NCI-H2107 (cell line): ENCODE measurements at places on chromosomes 11 and 22.
A peak's percentile ranks its signal among the peaks of the same experiment; 100 is the strongest.

GRCh38 chr11:35116762-35117640 is 22.0 kb upstream of the CD44 start:
- DNase-seq = no peak

GRCh38 chr11:81174646-81175330 is 1558.9 kb downstream of the FAM181B start:
- no peak for DNase-seq

- DNase-seq = no peak
These were observed 714 bp downstream of the CD59 start for GRCh38 chr11:33735271-33736147.

DNA sequence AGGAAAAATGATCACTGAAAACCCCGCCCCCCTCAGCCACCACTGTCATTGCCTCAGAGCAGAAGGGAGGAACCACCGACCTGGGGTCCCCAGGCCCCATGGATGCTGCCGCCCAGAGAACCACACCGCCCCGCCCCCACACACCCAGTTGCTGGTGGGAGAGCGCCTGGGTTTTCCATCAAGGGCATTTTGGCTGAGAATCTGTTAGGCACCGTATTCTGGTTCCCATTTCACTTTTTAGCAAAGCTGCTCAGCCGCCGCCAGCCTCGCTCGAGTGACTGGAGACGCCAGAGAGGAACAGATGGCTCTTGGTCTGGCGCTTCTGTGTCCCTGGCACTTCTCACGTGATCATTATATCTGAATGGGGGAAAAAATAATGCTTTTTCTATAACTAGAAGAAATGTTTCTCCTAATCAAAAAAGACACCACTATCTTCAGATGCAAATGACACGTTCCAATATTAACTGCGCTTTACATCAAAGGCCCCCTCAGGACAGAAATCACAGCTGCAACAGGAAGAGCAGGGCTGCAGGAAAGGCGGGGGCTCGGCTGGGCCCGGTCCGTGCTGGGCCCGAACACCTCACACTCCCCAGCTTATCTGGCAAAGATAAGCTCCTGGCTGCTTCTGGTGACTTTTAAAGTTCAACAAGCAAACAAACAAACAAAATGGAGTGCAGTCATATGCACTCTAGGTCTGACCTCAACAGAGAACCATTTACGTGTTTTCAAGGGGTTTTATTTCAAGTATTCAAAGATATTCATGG is 149.8 kb downstream of the MPPED1 start:
- no peak for DNase-seq

DNA sequence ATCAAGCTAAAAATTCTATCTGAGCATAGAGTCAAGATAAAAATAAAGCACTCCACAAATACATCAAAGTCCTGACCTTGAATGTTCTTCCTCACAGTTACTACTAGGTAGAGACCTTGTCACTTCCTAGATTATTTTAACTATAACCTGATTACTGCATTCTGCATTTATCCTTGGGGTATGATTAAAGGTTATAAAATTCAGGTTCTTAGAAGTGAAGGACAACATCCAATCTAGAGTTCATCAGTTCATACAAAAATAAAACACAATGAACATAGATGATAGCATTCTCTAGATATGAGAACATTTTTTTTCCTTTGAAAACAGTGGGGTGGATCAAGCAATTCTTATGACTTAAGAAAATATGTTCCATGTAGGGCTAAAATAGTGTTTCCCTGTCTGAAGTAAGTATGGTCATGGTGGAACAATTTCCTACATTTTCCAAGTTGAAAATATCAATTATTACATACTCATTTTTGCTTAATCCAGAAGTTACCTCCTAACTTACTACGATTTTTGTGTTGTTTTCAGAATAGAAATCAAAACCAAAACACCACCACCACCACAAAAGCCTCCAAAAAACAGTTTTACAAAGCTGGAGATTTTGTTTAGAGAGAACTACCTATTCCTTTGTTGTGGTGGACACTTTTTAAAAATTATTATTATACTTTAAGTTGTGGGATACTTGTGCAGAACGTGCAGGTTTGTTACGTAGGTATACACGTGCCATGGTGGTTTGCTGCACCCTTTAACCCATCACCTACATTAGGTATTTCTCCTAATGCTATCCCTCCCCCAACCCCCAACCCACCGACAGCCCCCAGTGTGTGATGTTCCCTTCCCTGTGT is 112.0 kb upstream of the DDI1 start:
- DNase-seq = no peak

DNA sequence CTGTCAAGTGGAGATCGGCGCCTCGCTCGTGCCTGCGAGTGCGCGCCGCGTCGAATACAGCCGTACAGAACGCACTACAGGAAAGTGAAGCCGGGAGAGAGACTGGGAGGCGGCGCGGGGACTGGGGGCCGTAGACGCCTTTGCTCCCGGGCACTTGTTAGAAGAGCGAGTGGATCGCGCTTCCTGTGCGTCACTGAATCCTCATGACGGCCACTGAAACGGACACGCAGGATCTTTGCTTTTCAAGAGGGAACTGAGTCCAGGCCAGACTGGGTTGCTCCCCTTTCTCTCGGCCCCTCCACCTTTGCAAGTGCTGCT is 314 bp downstream of the RIC8A start:
- no peak for DNase-seq

- DNase-seq = no peak
These were observed 206.0 kb upstream of the CHORDC1 start for GRCh38 chr11:90428836-90429235.

DNA sequence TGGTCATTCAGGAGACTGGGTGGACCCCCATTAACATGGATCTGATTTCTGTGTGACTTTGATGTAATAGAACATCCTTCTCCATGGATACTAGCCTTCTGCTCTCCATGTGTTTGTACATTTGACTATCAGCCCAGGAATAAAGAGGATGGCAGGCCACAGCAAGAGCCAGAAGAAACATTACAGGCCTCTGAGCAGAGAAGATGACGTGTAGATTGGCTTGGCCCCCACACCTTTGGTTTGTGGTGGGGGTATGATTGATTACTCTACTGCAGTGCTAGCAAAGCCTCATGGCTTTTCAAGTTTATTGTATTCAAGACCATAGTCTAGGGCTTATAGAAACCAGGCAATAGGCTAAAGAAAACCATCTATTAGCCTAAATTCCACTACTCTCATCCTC is 77.0 kb downstream of the GRAMD1B start:
- DNase-seq = no peak

- no peak for DNase-seq
These were observed 65.8 kb downstream of the MORC2 start for GRCh38 chr22:30902496-30903357.

GRCh38 chr11:47021527-47021818 is 84.9 kb downstream of the CSTPP1 start:
- no peak for DNase-seq

GRCh38 chr22:25555586-25555985 is 8.9 kb upstream of the GRK3 start:
- DNase-seq = no peak

DNA sequence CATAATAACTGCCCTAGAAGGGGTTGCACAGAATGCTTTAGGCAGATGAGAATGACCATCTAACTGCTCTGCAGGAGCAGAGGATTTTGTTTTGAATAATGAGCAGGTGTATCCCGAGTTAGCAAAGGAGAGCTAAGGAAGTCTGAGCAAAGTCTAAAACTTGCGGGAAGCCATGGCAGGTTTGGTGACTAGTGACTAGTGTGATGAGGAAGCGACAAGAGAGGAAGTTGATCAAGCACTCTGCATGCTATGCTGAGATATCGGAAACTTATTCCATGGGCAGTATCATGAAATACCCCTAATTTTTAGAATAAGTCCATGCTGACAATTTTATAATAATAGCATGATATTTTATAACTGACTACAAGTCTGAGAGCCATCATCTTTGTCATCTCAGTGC is 12.9 kb downstream of the OLFML1 start:
- DNase-seq = no peak

GRCh38 chr11:17389211-17389956 is 925 bp upstream of the KCNJ11 start:
- peak; percentile 80 for DNase-seq

DNA sequence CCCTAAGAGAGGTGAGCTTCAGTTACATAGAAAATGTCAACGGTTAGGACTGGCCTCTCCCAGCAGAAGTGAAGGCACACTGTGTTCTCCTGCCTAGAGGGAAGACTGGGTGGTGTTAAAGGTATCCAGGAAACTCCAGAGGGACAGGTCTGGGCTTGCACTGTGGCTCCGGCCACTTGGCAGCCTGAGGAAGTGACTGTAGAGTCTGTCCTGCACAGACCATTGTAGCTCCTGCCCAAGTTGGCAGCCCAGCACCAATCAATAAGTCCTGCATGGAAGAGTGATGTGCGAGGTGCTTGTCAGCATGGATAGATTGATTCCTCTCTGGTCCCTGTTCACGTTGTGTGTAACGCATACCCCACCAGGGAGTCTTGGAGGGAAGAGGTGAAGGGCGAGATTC is 284.8 kb downstream of the TENM4 start:
- DNase-seq = no peak

GRCh38 chr11:43689167-43689566 is 8.6 kb downstream of the HSD17B12 start:
- DNase-seq = no peak

DNA sequence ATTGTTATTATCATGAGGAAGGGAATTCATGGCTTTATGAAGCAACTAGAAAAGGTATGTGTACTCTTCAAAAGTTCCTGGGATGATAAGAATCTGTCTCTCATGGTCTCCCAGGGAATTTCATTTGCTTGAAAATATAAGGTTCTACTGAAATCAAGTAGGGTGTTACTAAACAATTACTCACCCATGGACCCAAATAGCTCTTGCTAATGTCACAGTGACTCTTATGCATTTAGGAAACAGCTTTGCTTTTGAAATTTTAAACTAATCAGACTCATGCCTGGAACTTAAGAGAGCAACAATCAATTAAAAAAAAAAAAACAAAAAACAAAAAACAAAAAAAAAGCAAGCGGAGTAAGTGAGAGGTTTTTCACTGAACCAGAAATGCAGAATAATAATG is 1546.3 kb upstream of the TENM4 start:
- no peak for DNase-seq

DNA sequence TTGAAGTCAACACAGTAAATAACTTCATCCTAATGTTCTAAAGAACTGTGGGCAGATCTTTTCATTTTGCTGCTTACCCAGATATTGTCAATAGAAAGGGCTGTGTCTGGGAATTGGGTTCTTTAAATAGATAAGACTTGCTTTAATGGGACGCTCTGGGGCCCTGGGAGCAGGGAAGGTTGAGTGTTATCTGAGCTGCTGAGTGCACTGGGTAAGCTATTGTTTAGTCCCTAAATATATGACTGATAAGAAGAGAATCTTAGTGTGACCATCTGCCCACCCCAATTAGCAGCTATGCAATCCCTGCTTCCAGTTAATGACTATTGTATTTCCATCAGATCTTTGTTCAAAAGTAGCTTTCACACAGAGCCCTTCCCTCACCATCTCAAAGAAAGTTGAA is 44.4 kb downstream of the ARHGAP42 start:
- no peak for DNase-seq

- DNase-seq = no peak
These were observed 127.5 kb downstream of the VPREB1 start for GRCh38 chr22:22372086-22372485.

GRCh38 chr11:33672273-33672672 is 28.4 kb downstream of the C11orf91 start:
- DNase-seq = no peak

- DNase-seq = peak; percentile 6
These were observed 1.0 kb upstream of the SLC25A1 start for GRCh38 chr22:19179497-19180048.

DNA sequence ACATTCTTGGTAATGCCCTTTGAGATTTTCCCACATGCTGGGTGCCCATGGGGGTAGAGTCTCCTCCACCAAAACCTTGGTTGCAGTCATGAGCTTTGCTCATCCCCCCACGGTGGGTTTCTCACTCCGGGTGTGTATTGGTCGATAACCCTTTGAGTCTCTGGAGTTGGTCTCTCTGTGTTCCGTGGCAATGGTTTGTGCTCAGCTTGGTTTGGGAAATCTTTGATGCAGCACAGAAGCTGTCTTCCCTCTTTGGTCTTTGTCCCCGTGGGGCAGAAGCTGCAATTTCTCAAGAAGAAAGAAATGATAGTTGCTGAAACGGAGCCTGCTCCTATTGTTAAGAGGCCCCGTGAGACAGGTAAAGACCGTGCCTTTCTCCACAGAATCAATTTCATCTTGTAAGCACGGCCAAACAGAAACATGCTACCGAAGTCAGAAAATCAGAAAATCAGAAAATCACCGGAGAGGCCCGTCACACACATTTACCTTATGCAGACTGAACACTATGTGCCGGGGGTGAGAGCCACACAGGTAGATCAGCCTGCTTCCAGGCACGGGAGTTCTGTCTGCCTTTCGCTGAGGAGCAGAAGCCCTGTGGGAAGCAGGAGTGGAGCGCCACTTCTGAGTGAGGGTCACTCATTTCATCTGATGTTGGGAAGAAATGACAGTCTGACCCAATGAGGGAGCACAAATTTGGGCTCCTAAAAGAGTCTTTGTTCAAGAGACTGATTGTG is 186.1 kb downstream of the TBC1D22A start:
- no peak for DNase-seq

GRCh38 chr22:42692239-42693054 is 28.2 kb downstream of the A4GALT start:
- no peak for DNase-seq

- no peak for DNase-seq
These were observed 78.1 kb upstream of the CCND1 start for GRCh38 chr11:69562816-69563215.

- DNase-seq = no peak
These were observed 187.4 kb downstream of the MYO18B start for GRCh38 chr22:25929321-25929878.

GRCh38 chr11:82756765-82757639 is 23.3 kb upstream of the FAM181B start:
- no peak for DNase-seq

- DNase-seq = no peak
These were observed 17.3 kb downstream of the IL10RA start for GRCh38 chr11:118003456-118003855.

GRCh38 chr11:129896062-129896461 is 684 bp upstream of the NFRKB start:
- no peak for DNase-seq

- no peak for DNase-seq
These were observed 8.2 kb downstream of the C1QTNF6 start for GRCh38 chr22:37179622-37180420.

- no peak for DNase-seq
These were observed 26.3 kb upstream of the CDON start for GRCh38 chr11:126088999-126089398.
